Activated naive CD4-positive, alpha-beta T cell (primary cell): ENCODE measurements at places on chromosomes 12 and 14.

DNA sequence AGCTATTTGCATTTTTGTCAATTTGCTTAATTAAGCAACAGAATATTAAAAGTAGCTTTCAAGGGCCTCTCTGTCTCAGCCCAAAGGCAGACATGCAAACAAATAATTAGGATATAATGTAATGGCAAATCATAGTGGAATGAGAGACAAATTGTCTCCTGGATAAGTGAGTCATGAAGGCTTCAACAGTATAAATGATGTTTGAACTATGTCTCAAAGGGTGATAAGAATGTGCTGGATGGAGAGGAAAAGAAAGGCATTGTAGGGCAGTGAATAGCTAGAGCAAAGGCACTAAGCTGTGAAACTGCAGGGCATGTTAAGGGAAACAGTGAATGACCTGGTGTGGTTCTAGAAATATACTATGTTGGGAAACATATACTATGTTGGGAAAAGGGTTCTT, 53.5 kb upstream of the PPP1R12A start:
- DNase-seq = no peak

DNA sequence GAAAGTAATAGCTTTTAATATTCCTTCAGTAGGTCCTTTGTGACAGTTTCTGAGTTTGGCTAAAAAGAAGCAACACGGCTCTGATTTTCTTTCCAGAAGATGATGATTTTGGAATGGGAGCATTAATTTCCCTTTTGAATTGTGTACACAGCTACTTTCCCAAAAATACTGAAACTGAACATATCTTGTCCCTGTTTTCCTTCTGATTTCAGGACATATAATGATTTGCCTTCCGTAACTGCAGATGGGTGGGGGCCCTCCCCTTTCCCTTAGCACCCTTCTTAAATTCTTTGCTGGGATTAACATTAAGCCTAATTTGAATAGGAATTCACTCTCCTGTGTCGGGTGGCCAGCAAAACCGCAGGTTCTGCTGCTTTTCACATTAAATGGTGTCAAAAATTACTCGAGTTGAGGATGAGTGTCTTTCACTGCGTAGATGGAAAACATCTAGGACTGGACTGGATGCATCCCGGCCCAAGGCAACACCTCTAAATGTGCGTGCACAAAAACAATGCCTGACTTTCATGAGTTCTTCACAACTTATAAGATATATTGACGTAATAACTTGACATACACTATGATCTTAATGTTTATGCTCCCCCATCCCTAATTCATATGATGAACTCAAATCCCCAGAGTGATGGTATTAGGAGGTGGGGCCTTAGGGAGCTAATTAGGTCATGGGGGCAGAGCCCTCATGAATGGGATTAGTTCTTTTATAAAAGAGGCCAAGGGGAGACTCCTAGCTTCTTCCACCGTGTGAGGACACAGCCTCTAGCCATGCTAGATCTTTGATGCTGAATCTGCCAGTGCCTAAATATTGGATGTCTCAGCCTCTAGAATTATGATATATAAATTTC, 158.1 kb downstream of the AEBP2 start:
- DNase-seq = no peak

DNA sequence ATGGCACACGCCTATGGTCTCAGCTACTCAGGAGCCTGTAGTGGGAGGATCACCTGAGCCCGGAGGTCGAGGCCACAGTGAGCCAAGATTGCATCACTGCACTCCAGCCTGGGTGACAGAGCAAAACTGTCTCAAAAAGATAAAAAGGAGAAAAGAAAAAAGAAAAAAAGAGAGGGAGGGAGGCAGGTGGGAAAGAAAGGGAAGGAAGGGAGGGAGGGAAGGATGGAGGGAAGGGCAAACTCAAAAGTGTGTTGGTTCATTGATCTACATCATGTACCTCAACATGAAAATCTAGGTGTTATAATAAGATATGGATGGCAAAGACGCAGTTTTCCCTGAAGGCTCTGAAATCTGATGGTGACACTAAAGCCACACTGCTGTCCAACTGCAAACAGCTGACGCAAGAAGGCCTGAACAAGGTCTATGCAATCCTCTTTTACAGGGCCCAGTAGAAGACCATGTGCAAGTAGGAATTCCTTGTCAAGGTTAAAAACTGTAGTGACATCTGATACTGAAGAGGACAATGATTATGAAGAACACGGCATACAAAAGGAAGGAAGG, 143.6 kb downstream of the ITPR2 start:
- no peak for DNase-seq

- DNase-seq = no peak
These were observed 1.5 kb upstream of the SLC25A47 start for GRCh38 chr14:100321473-100322137.

DNA sequence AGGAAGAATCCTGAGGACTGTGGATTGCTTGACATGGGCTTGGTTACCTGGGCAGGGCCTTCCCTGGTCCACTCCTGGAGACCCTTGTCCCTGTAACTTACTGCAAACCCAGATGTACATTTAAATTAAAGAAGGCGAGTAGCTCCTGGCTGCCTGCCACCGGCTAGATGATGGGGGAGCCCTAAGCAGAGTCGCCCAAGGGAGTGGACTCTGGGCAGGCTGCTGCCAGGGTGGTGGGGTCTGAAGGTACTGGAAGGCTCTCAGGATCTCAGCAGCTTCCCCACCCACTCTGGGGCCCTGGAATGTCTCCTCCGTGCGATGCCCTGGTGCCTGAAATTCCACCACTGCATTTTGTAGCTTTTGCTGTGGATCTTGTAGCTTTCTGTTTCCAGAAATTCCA, 74.7 kb downstream of the FBXL14 start:
- DNase-seq = no peak

DNA sequence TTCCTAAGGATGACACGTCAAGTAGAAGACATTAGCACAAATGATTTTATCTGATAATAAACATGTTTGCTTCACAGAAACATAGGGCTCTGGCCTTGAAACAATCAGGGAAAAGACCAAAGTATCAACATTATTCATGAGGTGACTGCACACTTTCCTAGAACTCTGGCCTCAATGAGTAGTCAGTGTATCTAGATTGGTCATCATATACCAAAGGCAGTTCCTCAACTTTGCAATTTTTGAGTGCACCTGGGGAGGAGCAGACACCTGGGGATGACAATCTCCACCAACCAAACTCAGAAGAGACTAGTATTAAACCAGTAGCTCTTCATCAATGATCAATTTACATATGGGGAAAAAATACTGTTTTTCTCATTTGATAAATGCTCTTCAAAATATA, 4.5 kb downstream of the EDDM3A start:
- no peak for DNase-seq

- DNase-seq = no peak
These were observed 84.3 kb upstream of the ANO2 start for GRCh38 chr12:6029401-6029800.

DNA sequence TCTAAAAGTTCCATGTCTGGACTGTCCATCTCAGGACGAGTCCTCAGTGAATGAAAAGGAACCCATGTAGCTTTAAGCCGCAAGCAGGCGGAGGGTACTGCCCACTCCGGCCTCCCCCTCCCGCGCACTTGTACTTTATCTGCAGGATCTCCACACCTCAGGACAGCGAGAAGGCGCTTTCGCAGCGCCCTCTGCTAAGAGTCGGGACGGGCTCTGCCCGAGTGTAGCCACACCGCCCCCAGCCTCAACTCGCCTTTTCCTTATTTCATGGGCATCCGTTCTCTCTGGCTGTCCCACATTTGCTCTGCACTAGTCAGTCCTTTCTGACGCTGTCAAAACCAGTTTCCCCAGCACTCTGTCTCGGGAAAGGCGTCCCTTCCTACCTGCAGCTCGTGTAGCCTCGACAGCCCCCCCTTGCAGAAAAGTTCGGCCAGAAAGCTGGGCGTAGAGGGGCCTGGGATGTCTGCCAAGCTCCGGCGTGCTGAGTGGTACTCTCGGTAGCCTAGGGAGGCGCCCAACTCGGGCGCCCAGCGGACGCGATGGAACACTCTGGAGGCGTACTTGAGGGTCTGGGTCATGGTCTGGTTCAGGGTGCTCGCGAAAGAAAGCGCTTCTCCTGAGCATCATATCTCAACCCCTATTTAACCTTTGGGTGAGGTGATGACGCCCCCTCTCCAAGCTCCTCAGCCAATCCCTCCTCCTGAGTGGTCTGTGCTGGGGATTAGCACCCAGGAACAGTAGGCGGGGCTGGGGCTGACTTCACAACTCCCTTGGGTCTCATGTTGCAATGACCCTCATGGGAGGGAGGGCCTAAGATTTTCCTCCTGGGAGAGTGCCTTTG, at the start of gene CYP27B1:
TSS of gene CYP27B1 (minus strand) at position 615 of the 841 bp plus-strand sequence. CDS start at position 578, 37 bp downstream.
- no peak for DNase-seq
